PC-3 (cell line): ENCODE measurements at places on chromosomes 6 and 20. TPM values are rescaled to one million over a fixed set of nuclear protein-coding genes. Genes with fewer than 3 reads are reported as not detected.

GRCh38 chr20:53848304-53848703 is 222.1 kb downstream of the BCAS1 start:
- H3K36me3 ChIP-seq: no peaks in the 10 kb centered on the region
- no peak overlapping the region for H3K27ac ChIP-seq
- no peak overlapping the region for H3K4me3 ChIP-seq
- H3K27me3 ChIP-seq: no peaks in the 10 kb centered on the region
- DNase-seq: no peak

Gene DAAM2
- total RNA-seq: not detected in 2 replicates

- H3K36me3 ChIP-seq: no peaks in the 10 kb centered on the region
- no peaks in the 10 kb centered on the region for H3K4me1 ChIP-seq
- peaks cover 16% of the 10 kb centered on the region for H3K27me3 ChIP-seq
These were observed 51.0 kb upstream of the SLC32A1 start for GRCh38 chr20:38673261-38673660.

Gene EDN3
- total RNA-seq: not detected in 2 replicates

DNA sequence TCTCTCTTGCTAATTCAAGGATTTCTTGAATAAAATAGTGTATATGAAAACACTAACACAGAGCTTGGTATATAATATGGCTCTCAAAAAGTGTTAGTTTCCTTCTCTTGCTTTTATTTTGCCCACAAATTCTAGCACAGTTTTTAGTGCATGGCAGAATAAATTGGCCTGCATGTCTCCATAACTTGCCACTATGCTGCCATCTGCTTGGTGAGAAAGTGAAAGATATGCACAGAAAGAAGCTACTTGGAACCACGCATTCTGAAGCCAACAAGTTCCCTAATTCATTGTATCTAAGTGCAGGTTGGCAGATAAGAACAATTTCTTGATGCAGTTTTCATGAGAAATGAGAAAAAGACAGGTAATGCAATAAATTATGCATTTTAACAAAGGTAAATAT is 101.2 kb downstream of the EPHA7 start:
- no peaks in the 10 kb centered on the region for H3K4me1 ChIP-seq
- DNase-seq: no peak
- no peak overlapping the region for H3K27ac ChIP-seq
- H3K4me3 ChIP-seq: no peak overlapping the region

DNA sequence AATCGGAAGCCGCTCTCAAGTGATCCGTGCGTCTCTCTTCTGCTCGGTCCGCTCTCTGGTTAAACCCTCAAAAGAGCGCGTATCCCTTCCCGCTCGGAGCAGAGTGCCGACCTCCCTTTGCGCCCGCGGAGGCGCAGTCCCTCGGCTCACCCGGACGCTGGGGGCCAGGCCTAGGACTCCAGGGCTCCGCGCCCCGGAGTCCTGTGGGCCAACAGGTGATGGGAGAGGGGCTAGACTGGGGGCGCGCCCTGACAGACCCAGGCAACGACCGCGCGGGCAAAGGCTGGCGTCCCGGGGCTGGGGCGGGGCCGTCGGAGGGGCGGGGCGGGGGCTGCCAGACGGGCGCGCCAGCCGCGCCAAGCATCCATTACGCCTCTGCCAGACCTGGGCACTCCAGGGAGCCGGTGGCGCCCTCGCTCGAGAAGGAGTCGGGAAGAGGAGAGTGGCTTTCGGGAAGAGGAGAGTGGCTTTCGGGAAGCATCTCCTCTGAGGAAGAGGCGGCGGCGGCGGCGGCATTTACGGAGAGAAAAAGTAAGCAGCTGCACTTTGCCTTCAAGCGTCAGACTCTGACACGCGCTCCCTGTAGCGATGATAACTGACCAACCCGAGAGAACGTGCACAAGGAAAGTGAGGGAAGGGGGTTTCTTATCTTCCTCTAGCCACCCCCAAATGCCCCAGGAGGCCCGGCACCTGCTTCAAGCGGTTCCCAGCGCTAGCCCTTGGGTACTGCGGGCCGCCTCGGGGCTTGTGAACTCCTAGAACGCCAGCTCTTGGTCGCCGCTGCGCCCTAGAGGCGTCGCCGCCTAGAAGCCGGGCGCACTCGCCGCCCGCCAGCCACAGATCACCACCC is 2.6 kb downstream of the EPHA7 start:
- H3K27me3 ChIP-seq: peaks cover 49% of the 10 kb centered on the region
- no peaks in the 10 kb centered on the region for H3K36me3 ChIP-seq
- 0 out of 2 replicates have a peak, but pooled peaks cover 2% of the 10 kb centered on the region for H3K4me1 ChIP-seq
- H3K4me3 ChIP-seq: peak overlapping the region; percentile 81

Gene PREX1
- 18.9 and 22.1 TPM in 2 replicates for total RNA-seq

DNA sequence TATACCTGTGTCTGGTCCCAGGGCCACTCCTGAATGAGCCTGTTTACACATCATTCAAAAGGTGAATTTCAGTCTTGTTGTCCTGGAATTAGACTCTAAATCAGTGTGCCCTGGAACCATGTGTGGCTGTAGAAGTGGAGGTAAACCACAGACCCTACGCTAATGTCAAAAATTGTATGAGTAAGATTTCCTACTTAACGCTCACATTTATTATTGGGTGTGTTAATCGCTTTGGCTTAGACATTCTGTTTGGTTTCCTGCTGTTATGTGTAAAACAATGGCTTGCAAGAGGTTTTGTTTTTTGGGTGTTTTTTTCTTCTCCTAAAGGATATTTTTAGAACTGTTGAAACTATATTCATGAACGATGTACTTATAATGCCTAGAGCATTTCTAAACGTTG is 19.3 kb downstream of the PLCB1 start:
- peaks cover 9% of the 10 kb centered on the region; the same call in 1 of the 2 replicates for H3K27me3 ChIP-seq
- H3K4me1 ChIP-seq: peaks cover 35% of the 10 kb centered on the region
- no peak for DNase-seq
